ENCODE measurements at places on chromosomes 16 and 17. TPM values are rescaled to one million over a fixed set of nuclear protein-coding genes. Genes with fewer than 3 reads are reported as not detected.

The MFAP4 gene
- total RNA-seq, result 0.38 TPM

The NLRC3 gene
- 0.19 TPM for total RNA-seq

The CALB2 gene
- 1.7 TPM for total RNA-seq

The WNK4 gene
- 3.5 TPM for total RNA-seq

The KRT27 gene
- total RNA-seq, result not detected

The C16orf96 gene
- under 0.01 TPM for total RNA-seq

The AANAT gene
- not detected for total RNA-seq

The ZNF597 gene
- total RNA-seq, result 2.7 TPM

The ADAP2 gene
- total RNA-seq, result 7.9 TPM

The FOXL1 gene
- total RNA-seq, result 30.2 TPM

The MT1F gene
- 0.56 TPM for total RNA-seq

The FAM20A gene
- 1.7 TPM for total RNA-seq

The COX11 gene
- 60.8 TPM for total RNA-seq

The OR3A3 gene
- not detected for total RNA-seq

The CCDC154 gene
- total RNA-seq, result 1.4 TPM
